ENCODE measurements at places on chromosomes 5 and 9. TPM values are rescaled to one million over a fixed set of nuclear protein-coding genes. Genes with fewer than 3 reads are reported as not detected.

SPINK13 gene
- total RNA-seq = not detected

SH2D3C gene
- not detected for total RNA-seq

UNC5A gene
- not detected for total RNA-seq

IFNE gene
- total RNA-seq = 0.24 TPM

TMEM252 gene
- not detected for total RNA-seq

LYSMD3 gene
- total RNA-seq = 12.2 TPM

CTSV gene
- 0.05 TPM for total RNA-seq

BRD9 gene
- total RNA-seq = 71.5 TPM

MSX2 gene
- total RNA-seq = 3.0 TPM

QRFP gene
- total RNA-seq = not detected

ADRA1B gene
- total RNA-seq = 2.8 TPM

CCL27 gene
- not detected for total RNA-seq

SEMA6A gene
- total RNA-seq = 6.0 TPM

ALDH7A1 gene
- total RNA-seq = 32.9 TPM

CDKN2B-AS1 gene
- 2.6 TPM for total RNA-seq

IFNA5 gene
- total RNA-seq = not detected

GAPT gene
- not detected for total RNA-seq

AFAP1L1 gene
- 33.2 TPM for total RNA-seq

HTR1A gene
- not detected for total RNA-seq

CAPSL gene
- total RNA-seq = not detected

All from SJSA1 (cell line).